Fibroblast of upper back skin (primary cell): ENCODE measurements at places on chromosomes 12 and 14.

GRCh38 chr12:27619308-27619707 lies 76.9 kb upstream of the REP15 start:
- DNase-seq, result peak; percentile 95

DNA sequence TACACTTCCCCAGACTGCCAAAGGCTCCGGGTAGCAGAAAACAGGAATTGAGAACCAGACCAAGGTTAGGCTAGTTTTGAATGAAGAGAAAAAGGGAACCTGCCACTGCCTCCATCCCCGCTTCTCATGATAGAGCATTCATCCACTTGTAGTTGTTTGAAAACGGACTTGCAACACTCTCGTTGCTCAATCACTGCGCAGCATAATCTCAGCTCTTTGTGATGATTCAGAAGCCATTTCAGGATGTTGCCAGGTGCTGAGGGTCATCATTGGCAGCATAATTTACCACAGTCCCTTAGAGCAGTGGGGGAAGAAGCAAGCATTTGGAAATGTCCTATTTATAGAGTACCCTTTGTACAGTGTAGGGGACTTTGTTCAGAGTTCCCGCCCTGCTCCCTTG lies 25.6 kb downstream of the KCNK13 start:
- peak; percentile 50 for DNase-seq

DNA sequence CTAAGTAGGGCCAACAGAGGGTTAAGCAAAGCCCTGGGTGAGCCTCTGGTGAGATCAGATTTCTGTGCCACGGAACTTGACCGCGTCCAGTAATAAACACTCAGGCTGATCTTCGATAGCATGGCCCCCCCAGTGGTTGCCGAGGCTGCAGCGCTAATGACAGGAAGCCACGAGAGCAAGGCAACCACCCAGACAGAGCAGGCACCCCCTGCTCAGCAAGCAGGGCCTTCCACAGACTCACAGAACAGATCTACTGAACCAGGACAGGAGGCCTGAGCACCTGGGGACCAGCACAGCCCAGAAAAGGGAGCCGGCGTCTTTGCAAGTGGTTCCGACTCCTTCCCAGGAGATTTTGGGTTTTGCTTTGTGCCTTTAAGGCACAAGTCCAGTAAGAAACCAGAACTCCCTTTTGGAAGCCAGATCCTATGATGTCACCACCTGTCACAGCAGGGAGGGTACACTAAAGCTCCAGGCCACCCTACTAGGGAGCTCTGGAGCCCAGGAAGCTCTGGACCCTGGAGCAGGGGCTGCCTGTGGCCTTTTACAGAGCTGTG lies 42.3 kb downstream of the BCL11B start:
- peak; percentile 57 for DNase-seq

DNA sequence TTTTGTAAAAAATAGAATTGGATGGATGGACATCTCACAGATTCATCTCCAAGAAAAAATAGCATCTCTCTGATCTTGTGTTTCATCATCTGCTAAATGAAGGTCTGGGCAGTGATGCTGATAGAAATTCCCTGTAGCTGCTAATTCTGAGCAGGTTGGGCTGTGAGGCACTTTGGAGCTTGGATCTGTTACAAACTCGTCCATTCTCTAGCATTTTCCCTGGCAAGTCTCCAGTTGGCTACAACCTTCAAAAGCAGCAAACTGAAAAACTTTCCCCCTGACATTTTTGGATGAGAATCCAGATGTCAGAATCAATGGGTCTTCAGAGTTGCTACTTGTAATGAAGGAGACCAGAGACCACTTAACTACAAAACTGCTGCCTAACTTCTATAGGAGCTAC lies 72.7 kb downstream of the TPH2 start:
- DNase-seq, result peak; percentile 61

DNA sequence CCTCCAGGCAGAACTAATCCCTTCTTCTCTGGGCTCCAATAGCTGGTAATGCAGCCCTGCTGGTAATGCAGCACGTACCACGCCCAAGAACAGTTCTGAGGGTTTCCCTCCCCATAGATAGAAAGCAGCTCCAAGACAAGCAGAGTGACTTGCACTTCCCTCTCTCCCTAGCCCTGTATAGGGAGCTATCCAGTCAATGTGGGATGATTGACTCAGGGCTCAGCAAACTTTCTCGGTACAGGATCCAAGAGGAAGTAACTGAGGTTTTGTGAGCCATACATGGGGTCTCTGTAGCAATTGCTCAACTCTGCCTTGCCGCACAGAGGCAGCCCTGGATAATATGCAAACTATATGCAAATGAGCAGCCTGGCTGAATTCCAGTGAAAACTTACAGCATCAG lies 15.5 kb upstream of the FKBP4 start:
- DNase-seq, result no peak

DNA sequence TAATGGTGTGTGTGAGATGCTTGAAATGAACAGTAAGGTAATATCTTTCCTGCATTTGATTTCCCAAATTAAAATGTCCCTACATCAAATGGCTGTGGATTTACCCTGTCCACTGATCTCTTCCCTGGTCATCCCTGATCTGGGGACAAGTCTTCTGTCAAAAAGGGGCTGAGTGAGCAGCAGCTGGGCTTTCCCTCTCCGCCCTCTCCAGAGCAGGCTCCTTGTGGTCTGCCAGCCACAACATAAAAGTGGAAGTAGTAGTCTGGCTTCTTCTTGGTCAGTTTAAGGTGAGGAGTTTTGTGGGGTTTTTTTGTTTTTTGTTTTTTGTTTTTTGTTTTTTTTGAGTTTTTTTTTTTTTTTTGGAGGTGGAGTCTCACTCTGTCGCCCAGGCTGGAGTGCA lies 25.2 kb upstream of the PLXNC1 start:
- DNase-seq, result no peak

- peak; percentile 71 for DNase-seq
Observed at GRCh38 chr14:22980672-22981089, 1.7 kb downstream of the AJUBA start.

DNA sequence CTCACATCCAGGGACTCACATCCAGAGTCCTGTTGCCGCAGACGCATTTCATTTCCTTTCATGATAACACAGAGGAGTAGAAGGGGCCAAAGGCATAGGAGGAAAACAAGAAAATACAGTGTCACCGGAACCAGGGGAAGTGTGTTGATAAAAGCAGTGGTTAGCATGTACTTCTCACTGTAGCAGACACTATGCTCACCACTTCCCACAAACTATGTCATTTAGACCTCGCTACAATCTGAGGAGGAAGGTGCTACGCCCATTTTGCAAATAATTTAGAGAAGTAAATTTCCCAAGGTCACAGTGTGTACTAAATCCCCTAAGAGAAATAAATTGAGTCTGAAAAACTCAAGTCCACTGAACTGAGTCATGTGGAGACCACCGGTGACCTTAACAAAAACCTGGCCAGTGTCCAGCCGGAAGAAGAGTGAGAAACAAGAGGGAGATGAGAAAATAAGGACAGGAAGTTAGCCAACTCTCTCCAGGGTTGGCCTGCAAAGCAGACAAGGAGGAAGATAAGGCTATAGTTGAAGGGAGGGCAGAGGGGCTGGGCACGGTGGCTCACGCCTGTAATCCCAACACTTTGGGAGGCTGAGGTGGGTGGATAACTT lies 25.8 kb upstream of the TMCC3 start:
- DNase-seq, result no peak

DNA sequence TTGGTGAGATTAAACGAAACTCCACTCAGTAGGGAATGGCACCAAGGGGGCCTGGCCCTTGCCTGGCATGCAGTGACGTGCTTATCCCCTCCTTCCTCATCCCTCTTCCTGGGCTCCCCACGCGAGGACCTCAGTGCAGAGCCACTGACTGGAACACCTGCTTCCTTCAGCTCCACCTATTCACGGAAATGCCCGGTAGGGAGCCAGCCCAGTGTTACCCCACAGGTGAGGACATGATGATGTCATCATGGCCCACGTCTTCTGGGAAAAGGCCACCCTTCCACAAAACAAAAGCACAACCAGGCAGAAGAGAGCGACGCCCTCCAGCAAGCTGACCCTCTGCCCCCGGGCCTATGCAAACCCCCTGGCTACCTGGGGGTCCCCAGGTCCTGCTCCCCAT lies 42.1 kb downstream of the CCDC85C start:
- no peak for DNase-seq

DNA sequence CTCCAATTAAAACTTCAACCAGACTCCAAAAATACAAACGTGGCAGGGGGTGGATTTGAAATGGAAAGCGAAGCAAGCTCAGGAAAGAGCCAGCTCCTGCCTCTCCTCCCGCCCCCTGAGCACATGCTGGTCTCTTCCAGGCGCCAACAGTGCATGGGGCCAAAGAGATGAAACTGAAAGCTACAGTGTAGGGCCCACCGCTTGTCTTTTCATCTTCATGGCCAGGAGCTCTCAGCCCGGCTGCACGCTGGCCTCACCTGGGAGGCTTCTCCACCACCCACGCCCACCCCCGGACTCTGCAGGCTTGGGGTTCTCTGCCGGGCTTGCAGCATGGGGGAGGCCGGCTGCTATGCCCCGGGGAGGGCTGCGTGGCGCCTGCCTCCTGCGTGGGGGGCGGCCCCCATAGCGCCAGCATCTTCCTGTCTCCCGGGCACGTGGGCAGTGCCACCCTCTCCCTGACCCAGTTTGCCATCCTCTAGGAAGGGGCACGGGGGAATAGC lies 2.0 kb downstream of the RIMBP2 start:
- DNase-seq, result no peak

GRCh38 chr12:67969134-67969802 lies 20.0 kb upstream of the IFNG-AS1 start:
- DNase-seq, result peak; percentile 79

- DNase-seq, result no peak
Observed at GRCh38 chr12:121467638-121468498, 68.0 kb downstream of the RNF34 start.

DNA sequence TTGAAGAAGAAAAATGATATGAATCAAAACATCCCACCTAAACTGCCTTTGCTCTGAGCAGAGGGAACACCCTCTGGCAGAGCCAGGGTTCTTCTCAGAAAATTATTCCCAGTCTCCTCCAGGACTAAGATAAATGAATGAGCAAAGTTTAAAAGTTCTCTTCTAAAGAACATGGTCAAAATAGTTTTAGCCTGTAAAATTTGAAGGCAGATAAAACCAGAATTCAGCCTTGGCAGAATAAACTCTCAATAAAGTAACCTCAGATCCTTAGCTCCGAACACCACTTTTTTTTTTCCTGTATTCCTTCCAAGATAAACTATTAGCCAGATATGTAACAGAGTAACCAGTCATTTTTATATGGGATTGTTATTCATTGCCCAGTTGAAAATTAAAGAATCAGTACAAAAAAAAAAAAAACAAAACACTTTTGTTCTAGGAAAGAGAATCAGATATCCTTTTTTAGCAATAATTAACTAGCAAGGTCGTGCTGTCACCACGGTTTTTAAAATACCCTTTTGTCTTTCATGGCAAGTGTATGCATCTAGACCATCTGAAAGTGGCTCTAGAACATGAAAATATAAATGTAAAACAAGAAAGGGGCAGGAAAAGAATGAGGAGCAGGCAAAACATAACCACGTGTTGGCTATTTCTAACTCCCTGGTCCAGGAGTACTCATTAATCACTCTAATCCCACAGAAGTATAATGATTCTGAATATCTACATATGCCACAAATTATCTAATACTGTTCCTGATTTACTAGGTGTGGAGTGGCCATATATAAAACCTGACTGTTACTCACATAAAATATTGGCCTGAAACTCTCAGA lies 60.8 kb downstream of the CAPZA3 start:
- peak; percentile 77 for DNase-seq

- no peak for DNase-seq
Observed at GRCh38 chr14:23513005-23513817, 38.4 kb downstream of the ZFHX2 start.

DNA sequence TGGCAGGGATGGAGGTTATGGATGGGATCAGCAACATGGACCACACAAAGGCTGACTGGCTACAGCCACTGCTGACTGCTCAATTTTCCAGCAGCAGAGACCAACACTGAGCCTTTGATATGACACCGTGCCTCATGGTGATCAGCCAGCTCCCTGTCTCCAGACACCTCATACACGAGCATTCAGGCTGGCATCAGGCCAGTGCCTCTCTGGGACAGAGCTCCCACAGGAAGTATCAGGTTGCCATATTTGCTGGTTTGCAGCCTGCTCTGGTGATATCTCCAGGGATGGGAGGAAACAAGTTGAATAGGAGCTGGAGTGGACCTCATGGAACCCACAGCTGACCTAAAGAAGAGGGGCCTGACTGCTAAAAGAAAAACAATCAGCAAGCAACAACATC lies 471.2 kb upstream of the ATXN7L3B start:
- no peak for DNase-seq

- DNase-seq, result no peak
Observed at GRCh38 chr12:12945591-12945990, 6.4 kb downstream of the GPRC5D start.

DNA sequence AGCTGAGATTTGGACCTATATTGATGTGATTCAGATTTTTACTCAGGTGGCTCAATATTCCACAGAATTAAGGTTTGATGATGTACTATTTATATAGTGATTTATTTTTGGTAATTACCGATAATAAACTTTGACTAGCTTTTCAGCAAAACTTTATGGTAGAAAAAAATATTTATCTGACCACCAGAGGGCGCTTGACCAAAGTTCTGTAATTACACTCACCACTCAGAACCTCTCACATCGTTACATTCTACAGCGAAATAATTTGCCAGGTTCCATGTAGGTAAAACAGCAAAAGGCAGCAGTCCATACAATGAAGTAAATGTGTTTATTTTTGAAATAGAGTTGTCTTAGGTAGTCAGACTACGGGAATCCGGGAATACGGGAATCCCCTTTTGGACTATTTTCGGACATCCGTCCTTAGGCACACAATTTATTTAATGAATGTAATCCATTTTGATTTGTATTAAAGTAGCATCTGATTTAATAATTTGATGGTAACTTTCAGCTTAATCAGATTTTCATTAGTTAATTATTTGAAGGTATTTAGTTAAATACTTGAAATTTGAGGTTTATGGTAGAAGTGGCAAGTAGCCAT lies 143.0 kb upstream of the DDHD1 start:
- DNase-seq, result peak; percentile 37

DNA sequence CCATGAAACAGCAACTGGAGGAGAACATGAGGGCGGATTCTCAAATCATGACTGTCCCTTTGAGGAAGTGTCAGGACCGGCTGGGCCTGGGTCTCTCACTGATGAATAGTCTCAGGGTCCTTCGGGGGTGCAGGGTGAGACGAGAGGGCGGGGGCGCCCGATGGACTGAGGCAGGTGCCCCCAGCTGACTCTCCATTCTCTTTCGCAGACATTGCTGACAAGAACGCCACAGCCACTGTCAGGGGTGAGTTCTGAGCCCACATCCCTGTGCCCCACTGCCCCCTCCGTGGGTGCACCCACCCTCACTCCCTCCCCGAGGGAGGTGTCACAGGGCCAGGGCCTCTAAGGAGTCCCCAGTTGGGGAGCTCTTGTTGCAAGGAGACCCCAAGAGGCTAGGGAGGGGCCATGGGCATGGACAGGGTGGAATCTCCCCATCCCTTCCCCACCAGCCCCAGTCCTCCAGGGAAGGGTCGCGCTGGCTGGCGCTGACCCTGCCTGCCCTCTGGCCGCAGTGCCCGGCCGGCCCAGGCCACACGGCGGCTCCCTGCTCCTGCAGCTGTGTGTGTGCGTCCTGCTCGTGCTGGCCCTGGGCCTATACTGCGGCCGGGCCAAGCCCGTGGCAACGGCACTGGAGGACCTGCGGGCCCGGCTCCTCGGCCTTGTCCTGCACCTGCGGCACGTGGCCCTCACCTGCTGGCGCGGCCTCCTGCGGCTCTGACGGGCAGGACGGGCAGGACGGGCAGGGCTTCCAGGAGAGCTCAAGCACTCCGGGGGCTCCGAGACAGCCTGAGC lies 8.7 kb downstream of the C14orf180 start:
- no peak for DNase-seq
